ENCODE measurements at places on chromosomes 4 and X. TPM values are rescaled to one million over a fixed set of nuclear protein-coding genes. Genes with fewer than 3 reads are reported as not detected.

DNA sequence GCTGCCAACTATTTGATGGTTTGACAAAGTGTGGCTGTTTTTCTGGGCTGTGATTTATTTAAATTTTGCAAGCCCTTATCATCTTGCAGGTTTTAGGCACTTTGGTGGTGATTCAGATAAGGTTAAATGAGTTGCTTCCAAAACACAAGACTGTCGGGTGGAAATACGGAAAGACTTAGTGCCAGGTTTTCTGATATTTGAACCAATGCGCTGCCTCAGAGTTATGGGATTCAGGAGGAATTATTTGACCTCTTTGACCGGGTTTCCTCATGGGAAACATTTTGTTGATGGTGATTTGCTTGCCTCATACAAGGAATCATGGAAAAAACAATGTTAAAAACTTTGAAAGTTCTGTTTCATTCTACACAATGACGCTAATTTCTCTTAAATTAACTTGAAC is 136.1 kb upstream of the MAP9 start:
- peak; percentile 32 for DNase-seq

HSFX2 gene
- polyA plus RNA-seq: 0.46 TPM

DNA sequence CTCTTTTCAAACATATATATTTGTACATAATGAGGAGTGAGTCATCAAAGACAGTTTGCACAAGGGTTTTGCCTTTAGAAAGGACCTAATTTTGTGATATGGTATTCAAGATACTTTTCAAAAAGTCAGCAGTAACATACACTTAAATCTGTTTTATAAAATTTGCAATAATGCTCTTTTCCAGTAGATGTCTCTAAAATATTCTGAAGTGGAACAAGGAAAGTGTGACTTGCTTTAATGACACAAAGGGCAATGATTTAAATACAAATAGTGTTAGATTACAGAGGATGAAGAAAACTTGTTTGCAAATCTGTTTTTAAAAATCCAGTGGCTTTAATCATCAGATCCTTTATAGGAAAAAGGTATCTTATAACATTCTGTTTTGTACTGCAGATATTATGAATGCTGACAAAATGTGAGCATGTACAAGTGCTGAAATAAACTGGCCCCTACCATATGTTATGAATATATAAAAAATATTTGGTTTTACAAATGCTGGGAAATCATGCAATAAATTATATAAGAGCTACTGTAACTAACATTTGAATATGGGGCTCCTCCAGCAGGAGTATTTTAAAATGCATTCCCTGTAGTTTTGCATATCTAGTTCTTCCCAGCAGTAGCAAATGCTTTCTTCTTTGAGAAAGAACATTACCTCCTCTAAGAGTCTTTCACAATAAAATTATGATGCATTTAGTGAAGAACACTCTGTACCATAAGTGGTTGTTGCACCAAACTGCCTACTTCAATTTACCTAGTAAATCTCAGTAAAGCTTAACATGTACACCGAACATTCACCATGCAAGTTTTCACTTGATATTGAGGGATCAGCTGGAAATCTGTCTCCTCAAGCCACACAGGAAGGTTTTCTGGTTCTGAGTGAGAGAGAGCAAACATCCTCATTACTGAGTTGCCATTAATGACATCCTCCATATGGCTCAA is 20.2 kb downstream of the MMRN1 start:
- no peak for DNase-seq

- no peak for DNase-seq
Observed at GRCh38 chr4:2813446-2814405, 20.8 kb downstream of the SH3BP2 start.

DNA sequence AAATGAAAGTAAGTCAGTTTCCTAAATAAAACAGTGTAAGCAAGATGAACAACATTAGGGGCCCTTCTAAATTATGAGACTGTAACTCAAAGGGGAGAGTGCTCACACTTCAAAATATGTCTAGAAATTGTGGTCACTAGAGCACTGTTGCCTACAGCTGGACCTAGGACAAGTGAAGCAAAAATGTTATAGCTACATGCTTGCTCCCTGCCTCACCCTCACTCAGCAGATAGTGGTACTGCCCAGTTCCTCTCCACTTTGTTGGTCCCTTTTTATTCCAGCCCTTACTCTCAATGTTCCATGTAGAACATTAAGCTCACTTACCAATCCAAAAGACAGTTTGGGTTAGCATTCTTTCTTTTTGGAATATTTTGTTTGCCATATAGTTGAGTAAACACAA is 147.3 kb downstream of the GRIA3 start:
- DNase-seq: no peak

DNA sequence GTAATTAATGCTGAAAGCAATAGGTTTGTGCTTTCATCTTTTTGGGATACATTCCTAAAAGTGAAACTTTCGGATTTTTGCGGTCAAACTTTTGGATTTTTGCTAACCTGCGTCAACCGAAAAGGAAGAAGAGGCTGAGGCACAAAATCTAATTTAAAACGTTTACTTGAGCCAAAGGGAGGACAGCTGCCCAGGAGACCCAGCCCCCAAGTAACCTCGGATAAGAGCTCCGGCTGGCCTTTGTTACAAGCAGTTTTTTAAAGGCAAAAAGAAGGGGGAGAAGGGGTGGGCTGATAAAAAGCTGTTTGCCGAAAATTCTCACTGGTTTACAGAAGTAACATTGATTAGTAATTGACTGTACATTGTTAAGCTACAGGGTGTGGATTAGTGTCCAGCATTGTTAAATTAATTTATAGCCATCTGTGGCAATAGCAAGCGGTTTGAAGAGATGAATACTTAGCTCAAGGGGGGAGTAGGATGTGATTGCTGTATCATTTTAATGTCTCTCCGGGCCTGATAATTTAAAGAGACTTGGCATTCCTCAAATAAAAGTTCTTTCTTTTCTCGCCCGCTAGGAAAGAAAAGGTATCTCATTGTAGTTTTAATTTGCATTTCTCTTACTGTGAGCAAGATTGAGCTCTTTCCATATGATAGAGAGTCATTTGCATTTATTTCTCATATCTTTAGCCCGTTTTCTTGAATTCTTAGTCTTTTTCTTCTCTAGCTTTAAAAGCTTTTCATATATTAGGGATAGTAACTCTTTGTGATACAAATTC is 59.1 kb upstream of the USP9X start:
- no peak for DNase-seq

Measured in hindlimb muscle (tissue), 1 donor.